ENCODE measurements at places on chromosomes 16 and 17.

GRCh38 chr17:34172390-34172918, 82.6 kb upstream of the CCL2 start:
- DNase-seq: peak; percentile 68

- DNase-seq: no peak
Measured at GRCh38 chr16:28014851-28015250, 48.7 kb downstream of the GSG1L start.

- DNase-seq: no peak
Measured at GRCh38 chr17:82243648-82244412, 15.0 kb downstream of the SLC16A3 start.

GRCh38 chr17:57915985-57916757, 39.0 kb downstream of the CUEDC1 start:
- no peak for DNase-seq

- DNase-seq: peak; percentile 39
Measured at GRCh38 chr16:49876716-49877129, 20.8 kb upstream of the ZNF423 start.

GRCh38 chr17:31296142-31296541, 897 bp downstream of the OMG start:
- DNase-seq: no peak

DNA sequence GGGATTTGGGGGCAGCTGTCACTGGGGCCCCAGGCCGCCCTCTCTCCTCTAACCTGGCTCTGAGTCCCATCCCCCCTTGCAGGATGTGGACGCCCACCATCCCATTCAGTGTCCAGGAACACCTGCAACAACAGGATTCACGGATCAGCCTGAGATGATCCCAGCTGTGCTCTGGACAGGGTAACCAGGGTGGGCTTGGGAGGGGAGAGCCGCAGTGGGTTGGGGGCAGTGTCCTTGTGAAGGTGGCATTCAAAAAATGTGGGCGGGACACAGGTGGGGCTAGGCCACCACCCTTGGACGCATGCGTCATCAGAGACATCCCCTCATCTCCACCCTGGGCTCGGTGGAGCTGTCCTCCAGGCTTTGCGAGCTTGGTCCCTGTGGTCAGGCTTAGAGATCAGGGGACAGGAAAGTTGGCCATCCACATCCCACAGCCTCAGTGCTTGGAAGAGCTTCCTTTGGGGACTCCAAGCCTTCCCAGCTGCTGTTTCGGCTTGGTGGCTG, 19.1 kb downstream of the DEXI start:
- DNase-seq: no peak

GRCh38 chr16:86758932-86759331, 180.6 kb downstream of the FOXL1 start:
- DNase-seq: no peak

GRCh38 chr17:74757931-74758847, 9.8 kb downstream of the NHERF1 start:
- no peak for DNase-seq

DNA sequence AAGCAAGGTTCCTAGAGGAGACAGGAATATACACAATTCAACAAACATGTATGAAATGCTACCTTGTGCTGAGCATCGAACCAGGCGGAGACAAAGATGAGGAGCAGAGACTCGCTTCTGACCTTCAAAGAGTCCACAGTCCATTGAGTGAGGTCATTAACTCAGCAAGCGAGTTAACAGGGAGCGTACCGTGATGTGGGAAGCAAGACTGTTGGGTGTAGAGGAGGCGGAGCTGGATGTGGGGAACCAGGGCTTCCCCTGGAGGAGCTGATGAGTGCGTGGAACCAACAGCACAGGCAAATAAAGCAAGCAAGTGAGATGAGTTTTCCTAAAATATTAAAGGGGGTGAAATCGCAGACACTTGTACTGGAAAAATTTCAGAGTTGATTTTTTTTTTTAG, 65.0 kb downstream of the NXN start:
- no peak for DNase-seq

- DNase-seq: no peak
Measured at GRCh38 chr16:64745258-64745930, 376.5 kb downstream of the CDH11 start.

GRCh38 chr17:44677136-44677535, 12.4 kb downstream of the CCDC43 start:
- DNase-seq: no peak

- peak; percentile 42 for DNase-seq
Measured at GRCh38 chr17:9729034-9729650, 62.2 kb downstream of the DHRS7C start.

DNA sequence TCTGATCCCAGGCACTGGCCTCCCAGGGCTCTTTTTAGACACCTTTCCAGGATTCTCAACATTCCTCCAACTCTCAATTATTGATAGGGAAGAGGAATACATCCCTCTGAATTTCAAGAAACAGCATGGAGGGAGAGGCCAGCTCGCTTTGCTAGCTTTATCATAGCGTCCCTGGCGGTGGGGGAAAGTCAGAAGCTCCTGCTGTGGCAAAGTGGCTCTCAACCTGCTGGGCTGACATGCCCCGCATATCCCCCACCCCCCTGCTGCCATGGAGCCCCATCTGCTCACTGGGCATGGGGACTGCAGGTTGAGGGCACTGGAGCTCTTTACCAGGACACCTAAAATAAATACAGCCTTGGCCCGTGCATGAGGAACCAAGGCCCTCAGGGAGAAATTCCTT, 140.3 kb downstream of the SLC39A11 start:
- DNase-seq: no peak

DNA sequence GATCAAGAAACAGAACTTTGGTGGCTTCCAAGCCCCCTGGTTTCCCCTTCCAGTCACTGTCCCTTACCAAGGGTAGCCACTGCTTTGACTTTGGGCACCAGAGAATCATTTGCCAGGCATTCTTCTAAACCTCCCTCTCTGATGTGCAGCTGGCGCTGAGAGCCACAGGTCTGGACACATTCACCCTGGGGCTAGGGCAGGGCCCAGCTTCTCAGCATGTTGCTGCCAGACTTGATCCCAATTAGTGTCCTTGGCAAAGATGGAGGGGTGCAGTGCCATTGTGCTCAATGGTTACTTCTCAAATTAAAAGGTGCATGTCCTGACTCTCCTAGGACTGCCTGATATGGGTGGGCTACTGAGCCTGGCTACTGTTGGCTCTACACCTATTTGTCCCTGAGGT, 7.6 kb upstream of the SLC47A2 start:
- DNase-seq: no peak

- no peak for DNase-seq
Measured at GRCh38 chr17:82649501-82650261, 1.4 kb upstream of the WDR45B start.

DNA sequence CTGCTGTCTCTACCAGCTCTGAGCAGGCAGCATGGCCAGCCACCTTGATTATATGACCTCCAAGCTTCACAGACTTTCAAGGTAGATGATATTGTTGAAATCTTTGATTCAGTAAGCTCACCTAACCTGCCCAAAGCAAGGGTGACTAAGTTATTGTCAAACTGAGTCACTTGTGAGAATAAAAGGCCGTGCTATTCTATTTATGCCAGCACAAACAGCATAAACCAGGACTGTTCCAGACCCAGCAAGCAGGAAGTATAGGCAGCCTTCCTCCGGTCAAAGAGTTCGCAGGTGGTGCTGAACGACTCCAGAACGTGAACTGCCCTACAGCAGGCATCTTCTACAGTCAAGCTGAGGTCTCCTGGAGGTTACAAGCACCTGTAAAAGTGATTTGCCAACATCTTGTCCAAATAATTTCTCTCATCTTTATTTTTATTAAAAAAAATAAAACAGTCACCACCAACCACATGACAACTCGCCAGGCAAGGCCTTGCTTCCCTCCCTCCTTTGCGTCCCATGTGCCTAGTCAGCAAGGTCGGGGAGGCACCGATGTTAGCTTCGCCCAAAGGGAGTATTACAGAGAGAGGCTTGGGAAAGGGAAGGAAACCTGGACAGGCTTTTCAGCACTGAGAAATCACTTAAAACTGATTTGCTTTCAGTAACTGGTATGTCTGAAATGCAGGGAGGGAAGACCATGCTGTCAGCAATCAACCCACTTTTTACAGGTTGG, 10.8 kb downstream of the ARL2BP start:
- no peak for DNase-seq

DNA sequence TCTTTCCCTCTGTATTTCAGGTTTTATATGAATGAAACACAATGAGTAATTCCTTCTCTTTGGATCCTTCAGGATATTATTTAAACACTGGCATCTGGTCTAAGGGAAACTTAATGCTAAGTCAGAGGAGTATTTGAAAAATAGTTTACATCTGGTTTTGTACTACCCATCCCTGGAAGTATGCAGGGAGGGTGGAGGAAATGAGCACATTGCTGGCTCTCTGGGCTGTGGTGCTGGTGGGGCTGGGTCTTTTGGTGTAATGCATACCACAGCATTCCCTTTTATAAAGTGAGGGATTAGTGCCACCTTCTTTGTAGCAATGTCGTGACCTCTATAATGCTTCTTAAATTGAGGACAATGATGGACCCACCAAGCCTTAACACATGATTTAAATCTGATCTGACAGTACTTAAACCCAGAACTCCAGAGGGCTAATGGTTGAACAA, 105.5 kb upstream of the AXIN2 start:
- DNase-seq: no peak

DNA sequence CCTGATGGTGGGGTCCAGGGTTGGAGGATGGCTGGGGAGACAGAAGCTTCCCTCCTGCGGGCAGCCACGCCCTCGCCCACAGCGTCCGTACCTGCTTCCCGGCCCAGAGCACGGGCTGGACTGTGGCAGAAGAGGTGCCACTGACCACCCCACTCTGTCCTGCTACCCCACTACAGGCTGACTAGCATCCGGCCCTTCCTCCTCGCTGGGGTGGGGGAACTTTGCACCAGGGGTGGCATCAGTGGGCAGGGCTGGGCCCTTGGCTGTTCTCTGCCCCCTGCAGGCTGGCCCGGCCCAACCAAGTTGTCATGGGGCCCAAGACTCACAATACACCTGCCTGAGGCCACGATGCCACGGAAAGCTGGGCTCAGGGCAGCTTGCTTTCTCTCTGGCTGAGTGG, 73.0 kb downstream of the KLHDC4 start:
- DNase-seq: no peak

DNA sequence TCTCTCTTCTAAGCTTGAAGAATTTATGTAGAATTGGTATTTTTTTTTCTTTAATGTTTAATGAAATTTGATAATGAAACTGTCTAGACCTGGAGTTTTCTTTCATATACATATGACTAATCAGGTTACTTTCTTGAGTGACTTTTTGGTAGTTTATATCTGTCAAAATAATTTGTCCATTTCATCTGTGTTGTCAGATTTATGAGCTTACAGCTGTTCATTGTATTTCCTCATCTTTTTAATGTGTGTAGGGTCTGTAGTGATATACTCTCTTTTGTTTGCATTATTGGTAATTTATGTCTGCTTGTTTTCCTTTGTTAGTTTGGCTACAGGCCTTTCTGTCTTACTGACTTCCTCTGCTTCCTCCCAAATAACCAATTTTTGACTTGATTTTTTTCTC, 55.7 kb downstream of the TAOK1 start:
- DNase-seq: no peak

GRCh38 chr17:76048025-76048605, 21.0 kb upstream of the EVPL start:
- no peak for DNase-seq

- no peak for DNase-seq
Measured at GRCh38 chr16:52364500-52364899, 182.4 kb downstream of the TOX3 start.

DNA sequence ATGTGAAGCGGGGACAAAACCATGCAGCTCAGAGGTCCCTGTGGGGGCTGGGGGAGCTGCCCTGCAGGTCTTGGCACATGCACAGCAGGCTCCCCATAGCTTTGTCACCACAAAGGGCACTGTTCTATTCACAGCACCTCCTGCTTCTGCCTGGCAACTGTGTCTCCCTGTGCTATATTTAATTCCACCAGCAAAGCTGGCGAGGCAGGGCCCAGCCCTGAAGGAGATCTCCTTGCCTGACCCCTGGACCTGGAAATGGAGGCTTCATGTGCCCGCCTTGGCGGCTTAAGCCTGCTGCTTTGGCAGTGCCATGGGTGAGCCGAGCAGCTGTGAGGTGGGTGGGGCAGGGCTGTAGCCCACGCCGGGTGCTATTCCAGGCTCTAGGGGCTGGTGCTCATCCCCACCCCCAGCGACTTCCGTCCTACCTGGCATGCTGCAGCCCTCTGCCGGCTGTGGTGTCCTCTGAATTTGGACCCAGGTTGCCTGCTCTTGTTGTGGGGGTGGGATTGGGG, 6.8 kb downstream of the LDHD start:
- DNase-seq: no peak

DNA sequence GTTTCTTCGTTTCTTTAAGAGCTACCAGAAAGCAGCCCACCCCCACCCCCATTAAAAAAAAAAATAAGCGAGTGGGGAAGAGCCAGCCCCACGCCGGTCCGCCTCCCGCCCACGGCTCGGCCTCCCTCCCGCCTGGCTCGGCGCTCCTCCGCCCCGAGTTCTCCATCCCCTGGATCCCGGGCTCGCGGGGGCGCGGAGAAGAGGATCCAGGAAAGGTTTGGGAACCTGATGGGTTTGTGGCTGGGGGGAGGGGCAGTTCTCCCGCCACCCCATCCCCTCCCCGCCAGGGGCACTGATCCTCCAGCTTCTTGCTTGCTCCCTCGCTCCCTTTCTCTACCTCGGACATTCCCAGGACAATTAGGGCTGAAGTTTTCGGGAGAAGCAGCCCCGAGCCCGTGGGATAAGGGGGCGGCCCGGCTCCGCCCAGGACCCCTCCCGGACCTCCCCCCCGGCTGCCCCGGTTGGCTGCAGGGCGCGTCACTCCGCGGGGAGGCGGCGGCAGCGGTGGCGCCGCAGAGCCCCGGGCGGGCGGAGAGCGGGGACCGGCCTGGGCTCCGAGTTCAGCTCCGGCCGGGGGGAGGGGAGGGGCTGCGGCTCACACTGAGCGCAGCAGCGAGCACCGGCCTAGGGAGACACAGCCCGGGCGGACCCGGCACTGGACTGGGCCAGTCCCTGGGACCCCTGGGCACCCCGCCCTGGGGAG, 1.0 kb upstream of the SALL1 start:
- no peak for DNase-seq

GRCh38 chr17:42844271-42844670, at the start of gene AOC2:
Gene AOC2 (plus strand): TSS chr17:42844580. CDS start chr17:42844627, 47 bp downstream.
- no peak for DNase-seq

- no peak for DNase-seq
Measured at GRCh38 chr16:19386525-19386924, 31.2 kb upstream of the TMC5 start.

DNA sequence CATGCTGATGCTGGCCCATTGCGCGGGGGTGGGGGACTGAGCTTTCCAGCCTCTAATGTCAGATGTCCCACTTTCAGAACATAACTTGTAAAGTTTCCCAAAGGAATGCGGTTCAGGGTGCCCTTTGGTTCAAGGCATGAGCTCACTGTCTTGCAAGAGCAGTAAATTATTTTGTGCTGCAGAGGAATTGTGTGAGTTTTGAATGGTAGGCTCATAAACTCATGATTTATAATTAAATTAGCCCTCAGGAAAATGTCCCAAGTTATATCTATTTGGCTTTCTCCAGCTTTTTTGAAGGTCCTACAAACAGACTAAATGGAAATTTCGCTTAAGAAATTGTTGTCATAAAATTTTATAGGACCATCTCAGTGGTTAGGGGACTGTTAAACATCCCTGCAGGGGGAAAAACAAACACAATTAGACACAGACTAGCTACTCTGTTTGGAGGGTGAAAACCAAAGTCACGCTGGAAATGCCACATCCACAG, 321.8 kb downstream of the HS3ST3B1 start:
- no peak for DNase-seq

GRCh38 chr17:55402374-55402773, 19.3 kb downstream of the MMD start:
- no peak for DNase-seq

- DNase-seq: no peak
Measured at GRCh38 chr17:27595208-27595607, 35.8 kb upstream of the LGALS9 start.
